ENCODE measurements at places on chromosomes 5 and 9.

- DNase-seq, result peak; percentile 66
Observed at GRCh38 chr5:176784218-176785165, 25.9 kb upstream of the UNC5A start.

GRCh38 chr9:92295827-92296258, 2.3 kb upstream of the IARS1 start:
- no peak for DNase-seq

GRCh38 chr9:7592321-7593316, 207.0 kb downstream of the DMAC1 start:
- no peak for DNase-seq

- DNase-seq, result no peak
Observed at GRCh38 chr9:120891884-120892747, 15.1 kb upstream of the PHF19 start.

- no peak for DNase-seq
Observed at GRCh38 chr5:75616371-75616881, 5.2 kb downstream of the ANKDD1B start.

DNA sequence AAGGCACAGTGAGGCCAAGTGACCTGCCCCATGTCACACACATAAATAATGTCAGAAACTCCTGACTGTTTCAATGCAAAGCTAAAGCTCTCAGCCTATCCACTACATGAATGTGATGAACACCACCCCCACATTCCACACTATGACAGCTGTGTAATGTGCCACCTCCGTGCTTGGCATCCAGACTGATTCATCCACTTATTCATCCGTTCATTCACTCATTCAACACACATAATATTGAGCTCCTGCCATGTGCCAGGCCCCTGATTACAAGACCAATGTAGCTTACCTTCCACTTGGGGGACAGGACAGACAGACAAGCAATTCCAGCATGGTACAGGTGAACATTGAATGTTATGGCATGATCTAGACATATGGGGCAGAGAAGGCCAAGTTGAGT, 46.2 kb upstream of the FABP6 start:
- no peak for DNase-seq

All from astrocyte of the spinal cord (primary cell).